ENCODE measurements at places on chromosomes 3 and 15.

DNA sequence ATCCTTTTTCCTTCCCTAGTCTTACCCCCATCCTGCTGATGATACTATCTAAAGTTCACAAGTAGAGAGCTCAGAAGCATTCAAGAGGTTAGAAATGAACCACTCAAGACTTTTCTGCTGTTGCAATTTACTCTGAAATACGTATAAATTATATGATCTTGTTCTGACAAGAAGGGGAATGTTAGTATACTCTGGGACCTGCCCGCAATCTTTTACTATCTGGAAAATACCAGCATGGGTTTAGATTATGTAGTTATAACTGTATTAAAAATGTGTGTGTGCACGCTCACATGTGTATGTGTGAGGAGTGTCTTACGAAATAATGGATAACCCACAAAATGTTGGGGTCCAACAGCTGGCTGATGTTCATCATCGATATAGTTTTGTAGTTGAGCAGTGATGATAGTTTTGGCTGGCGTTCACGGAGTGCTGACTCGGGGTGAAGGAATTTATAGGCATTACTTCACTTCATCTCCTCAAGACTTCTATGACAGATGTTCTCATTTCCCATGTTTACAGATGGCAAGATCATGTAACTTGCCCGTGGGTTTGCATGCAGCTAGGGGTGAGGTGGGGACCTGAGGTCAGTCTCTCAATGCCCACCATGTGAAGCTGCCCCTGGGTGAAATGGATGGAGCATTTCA is 297.5 kb upstream of the LYSMD4 start:
- peak; percentile 31 for DNase-seq

DNA sequence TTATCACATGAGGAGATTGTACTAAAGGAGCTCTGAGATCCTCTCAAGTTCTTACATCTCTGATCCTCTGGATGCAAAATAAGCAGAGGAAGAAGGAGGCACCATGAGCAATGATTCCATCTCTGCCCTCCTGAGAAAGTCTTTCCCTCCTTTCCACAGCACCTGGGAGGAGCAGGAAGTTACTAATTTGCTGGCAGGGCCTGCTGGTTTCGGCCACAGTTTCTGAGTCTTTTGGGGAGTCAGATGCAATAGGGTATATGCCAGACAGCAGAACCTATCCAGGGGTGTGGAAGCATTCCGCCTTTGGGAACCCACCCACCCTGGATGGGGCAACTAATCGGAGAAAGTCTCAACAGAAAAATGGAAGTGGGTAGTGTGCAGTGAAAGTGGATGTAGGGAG is 38.5 kb upstream of the SPTSSB start:
- no peak for DNase-seq

GRCh38 chr3:140540262-140540661 is 137.6 kb upstream of the TRIM42 start:
- DNase-seq: no peak

- peak; percentile 86 for DNase-seq
Observed at GRCh38 chr3:58063022-58063815, 55.0 kb downstream of the FLNB start.

DNA sequence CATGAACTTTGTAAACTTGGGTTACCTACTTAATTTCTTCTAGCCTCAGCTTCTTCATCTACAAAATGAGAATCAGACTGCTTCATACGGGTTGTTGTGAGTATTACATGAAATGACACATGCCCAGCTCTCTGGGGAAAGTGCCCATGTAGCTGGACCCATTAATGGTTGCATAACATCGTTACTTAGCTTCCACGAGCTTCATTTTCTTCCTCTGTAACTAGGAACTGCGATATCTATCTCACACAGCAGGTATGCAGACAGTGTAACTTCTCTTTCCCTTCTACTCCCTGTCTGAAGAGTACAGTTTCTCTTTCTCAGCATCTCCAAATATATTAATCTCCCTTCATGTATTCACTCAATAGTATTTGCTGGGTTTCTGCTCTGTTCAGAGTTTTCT is 37.9 kb upstream of the DLG1 start:
- DNase-seq: no peak

GRCh38 chr15:88630141-88630721 is 8.6 kb upstream of the ISG20 start:
- DNase-seq: no peak

DNA sequence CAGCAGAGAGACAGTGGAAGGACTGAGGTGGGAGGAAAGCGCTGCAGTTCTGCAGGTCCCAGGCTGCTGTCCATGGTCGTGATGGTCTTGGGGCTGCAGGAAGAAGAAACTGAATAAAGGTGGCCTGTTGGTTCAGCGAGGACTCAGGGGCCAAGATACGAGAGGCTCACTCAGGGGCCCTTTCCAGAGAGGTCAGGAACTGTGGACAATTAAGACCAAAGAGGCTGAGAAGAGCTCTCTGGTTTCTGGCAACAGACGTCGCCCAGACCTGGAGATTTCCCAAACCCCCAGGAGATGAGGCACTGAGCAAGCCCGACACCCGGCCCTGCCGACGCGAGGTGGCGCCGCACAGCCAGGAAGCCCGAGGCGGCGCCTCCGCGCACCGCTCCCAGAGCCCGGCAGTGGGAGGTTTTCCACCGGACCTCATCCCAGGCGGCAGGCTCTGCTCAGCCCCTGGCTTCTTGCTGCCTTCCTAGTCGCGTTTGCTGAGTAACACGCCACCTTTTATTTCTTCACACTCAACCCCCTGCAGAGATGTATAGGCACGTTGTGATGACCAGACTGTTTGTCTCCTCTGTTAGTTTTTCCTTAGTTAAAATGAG is 56.4 kb upstream of the ARRDC4 start:
- DNase-seq: peak; percentile 44

GRCh38 chr15:23384371-23384770 is 29.8 kb downstream of the GOLGA8S start:
- DNase-seq: no peak

DNA sequence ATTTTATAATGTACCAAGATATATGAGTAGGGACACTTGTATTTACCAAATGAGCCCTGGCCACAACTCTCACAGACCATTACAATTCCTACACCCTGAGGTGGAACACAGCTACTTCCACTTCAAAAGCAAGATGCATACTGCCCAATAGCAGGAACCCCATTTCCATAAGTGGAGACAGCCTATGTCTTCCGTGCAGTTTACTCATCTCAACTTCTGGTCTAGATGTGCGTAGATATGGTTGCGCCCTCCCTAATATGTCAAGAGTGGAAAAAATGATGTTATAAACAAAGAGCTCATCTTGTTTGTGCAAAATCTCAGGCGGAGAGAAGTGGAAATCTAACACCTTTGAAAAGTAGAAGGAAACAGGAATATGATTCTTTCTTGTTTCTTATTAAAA is 44.6 kb downstream of the RAB27A start:
- DNase-seq: no peak

DNA sequence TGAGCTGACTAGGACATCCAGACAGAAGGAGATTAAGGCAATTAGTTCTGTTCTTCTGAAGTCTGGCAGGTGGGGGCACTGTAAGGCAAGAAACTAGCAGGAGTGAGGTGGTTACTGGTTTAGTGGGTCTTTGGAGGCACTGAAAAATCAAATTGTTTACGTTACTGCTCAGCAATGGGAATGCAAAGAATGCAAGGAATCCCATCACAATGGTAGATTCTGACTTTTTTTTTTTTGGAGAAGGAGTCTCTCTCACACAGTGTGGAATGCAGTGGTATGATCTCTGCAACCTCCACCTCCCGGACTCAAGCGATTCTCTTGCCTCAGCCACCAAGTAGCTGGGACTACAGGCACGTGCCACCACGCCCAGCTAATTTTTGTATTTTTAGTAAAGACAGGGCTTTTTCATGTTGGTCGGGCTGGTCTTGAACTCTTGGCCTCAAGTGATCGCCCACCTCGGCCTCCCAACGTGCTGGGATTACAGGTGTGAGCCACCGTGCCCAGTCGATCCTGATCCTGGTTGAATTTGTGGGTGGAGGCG is 16.4 kb downstream of the FAM107A start:
- peak; percentile 98 for DNase-seq

DNA sequence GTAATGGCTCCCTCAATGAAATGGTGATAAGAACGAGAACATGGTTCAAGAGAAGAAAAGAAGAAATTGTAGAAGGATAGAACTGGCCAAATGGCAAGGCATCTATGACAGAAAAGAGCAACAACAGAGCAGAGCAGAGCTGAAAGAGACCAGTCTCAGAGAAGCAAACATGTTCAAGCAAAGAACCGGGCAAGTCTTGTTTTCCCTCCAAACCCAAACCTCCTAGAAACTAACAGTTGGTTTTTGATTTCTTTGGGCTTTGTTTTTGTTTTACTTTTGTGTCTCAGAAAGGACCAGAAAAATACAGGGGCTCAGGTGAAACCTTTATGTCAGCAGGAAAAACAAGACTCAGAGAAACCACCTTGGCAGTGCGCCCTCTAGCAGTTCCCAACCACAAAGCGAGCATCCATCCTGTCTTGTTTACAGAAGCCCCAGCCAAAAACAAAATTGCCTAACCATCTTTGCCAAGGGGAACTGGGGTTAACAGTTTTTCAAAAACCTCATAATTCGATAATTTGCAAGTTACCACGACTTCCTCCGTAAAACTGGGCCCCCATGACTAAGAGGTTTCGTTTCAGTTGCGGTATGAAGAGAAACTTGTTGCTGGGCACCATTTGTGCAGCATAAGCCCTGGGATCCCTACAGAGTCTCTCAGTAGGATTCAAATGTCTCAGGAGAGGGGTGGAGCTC is 159.2 kb upstream of the SLC24A5 start:
- DNase-seq: no peak

GRCh38 chr3:157494581-157495281 is 8.5 kb downstream of the VEPH1 start:
- DNase-seq: peak; percentile 32

DNA sequence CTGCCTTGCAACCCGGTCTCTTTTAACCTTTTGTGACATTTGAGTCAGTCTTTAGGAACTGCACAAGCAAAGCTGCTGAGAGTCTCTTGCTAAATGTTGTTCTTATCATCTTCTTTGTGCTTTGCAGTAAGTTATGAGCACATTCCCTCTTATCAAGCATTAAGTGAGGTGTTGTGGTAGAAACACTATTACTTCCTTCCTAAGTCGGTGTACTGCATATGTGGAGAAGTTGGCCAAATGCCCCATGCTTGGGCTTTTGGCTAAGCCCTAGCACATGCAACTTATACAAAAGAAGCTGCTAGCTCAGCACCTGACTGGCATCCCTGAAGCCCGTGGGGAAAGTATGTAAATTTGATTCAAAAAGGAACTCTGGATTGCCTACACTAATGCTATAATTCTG is 136.5 kb upstream of the RBMS3 start:
- DNase-seq: no peak

DNA sequence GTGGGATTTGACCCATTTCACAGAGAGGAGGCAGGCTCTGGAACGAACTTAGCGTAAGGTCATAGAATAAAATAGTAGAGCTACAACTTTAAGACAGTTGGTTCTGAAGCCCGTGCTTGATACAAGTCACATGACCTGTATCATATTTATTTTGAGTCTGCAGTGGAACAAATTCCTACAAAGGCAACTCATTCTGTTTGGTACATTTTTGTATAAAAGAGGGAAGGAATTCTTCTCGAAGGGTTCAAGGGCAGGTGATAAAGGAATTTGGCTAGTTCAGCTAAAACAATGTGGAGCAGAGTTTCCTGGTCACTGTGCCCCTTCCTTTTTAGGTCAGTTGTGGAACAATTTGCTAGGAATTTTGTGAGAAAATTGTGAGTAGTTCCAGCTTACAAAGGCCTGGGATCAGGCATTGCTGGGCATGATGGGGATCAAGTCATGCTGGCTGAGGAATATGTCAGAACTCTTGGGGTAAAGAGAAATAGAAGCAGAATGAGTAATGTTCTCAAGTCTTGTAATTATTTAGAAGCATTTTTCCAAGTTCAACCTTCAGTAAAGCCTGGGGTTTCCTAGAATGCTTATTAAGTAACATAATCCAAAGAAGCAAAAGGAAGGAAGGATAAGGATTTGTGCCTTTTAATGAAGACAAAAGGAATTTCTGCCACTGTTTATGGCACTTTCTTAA is 19.1 kb downstream of the USP3 start:
- DNase-seq: peak; percentile 50

GRCh38 chr3:131114256-131114655 is 87.6 kb downstream of the NEK11 start:
- DNase-seq: no peak

DNA sequence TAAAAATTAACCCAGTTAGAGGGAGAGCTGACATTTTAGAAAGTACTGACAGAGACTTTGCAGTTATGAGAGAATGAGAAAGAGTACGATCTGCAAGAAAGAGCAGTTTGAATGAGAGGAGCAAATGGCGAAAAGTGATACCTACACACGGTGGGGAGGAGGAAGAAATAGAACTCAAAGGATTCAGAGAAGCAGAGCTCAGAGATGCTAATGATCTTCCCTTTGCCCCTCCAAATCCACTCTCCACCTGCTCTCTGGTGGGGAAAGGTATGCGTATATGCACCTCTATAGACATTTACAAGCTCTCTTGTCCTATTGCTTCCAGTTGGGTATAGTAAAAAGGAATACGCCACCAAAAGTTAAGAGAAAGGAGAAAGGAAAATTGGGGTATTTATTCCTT is 123.3 kb upstream of the TTC14 start:
- DNase-seq: no peak

DNA sequence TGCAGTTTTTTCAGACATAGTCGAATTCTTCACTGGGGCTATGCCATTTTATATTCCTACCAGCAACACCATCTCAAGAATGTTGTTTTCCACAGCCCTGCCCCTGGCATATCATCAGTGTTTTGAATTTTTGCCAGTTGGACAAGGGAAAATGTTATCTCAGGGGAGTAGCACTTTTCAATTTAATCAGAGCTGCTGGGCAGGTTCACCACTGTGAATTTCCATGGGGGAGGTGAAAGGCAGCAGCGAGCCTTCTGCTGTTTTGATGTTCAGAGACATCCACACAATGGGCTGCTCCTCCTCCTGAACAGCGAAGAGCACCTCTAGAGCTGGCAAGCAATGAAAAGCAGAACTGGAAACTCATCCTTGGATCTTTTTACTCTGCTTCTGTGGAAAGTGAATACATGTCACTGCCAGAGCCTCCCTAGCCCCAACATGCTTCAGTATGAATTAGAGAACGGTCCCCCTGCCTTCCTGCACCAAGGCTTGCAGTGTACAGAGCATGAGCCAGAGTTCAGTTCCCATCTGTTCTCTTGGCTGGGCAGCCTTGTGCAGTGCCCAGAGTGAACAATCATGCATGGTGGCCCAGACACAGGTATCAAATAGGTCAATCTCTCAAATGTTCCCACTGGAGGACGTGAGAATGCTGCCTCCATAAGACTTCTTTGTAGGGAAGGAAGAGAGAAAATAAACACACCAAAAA is 56.1 kb upstream of the RAD18 start:
- no peak for DNase-seq

DNA sequence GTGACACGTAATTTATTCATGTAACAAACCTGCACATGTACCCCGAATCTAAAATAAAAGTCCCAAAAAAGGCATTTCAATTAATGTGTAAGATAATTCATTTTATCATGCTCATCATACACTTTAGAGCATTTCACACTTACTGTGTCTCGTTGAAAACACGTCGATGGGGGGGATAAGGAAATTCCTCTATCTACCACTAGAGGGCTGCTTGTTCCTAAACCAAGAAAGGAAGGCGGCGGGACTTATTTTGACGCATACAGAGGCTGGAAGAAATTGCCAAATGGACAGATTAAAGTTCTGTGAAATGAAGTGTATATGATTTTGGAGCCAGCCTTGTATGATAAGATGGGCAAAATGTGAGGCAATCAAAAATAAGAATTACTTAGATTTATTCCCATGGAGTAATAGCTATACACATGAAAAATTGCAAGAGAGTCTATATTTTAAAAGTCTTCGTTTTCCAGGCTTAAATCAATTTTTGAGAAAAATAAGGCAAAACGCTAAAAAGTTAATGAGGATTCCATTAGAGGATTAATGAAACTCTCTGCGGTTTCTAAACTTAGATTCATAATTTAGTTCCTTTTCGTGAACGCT is 346.8 kb downstream of the CNTN3 start:
- peak; percentile 63 for DNase-seq
